ENCODE measurements at places on chromosomes 1 and 21. TPM values are rescaled to one million over a fixed set of nuclear protein-coding genes. Genes with fewer than 3 reads are reported as not detected.
A peak's percentile ranks its signal among the peaks of the same experiment; 100 is the strongest.

PTPN14 gene
- polyA plus RNA-seq, result 13.5 TPM

GRCh38 chr1:208351838-208352237, 107.7 kb upstream of the PLXNA2 start:
- DNase-seq, result no peak

DNA sequence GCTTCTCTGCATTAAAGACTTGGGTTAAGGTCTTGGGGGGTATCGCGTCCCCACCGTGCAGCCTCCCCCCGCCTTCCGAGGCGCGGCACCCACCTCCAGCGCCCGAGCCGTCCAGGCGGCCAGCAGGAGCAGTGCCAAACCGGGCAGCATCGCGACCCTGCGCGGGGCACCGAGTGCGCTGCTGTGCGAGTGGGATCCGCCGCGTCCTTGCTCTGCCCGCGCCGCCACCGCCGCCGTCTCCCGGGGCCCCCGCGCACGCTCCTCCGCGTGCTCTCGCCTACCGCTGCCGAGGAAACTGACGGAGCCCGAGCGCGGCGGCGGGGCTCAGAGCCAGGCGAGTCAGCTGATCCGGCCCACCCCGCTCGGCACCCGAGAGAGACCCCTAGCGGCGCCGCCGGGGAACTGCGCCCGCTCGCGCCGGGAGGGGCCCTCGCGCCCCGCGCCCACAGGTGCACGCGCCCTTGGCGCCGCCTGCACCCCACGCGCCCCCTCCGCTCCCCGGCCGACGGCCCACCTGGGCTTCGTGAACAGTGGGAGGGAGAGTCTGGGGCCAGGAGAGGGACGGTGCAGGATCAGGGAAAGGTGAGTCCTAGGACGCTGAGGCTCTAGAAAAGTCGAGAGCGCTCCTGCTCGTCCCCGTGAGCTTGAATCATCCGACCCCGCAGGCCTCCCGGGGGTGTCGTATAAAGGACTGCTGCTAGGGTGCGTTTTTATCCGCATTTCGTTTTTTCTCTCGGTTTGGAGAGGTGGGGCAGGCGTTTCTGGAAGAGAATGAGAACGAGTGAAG, at the start of gene APP:
Gene APP (minus strand): TSS at position 300 of the 787 bp plus-strand sequence. CDS start 150 bp downstream, at position 150.
- peak; percentile 85 for DNase-seq

GRCh38 chr1:84245563-84245962, 55.9 kb upstream of the SAMD13 start:
- DNase-seq, result no peak

TPTE gene
- polyA plus RNA-seq, result not detected

GRCh38 chr1:236759252-236759859, 35.7 kb upstream of the MTR start:
- DNase-seq, result peak; percentile 17

DNA sequence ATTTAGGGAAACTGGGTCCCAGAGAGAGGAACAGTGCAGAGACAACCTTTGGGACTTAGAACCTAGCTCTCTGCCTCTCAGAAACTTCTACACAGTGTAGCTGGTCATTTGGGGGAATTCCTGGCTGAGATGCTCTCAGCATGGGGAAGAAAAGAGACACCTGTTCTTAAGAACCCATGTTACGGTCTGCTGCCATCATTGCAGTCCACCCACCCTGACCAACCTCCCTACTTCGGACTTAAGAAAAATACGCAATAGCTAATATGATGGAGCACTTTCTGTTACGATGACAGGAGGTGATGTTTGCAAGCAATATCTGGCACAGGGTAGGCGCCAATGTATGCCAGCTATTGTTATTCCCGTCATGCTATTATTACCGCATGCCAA, 177.9 kb downstream of the IGSF21 start:
- DNase-seq, result no peak

Data from right lung (tissue), 10 donors.